ENCODE measurements at places on chromosomes 5 and 9.

DNA sequence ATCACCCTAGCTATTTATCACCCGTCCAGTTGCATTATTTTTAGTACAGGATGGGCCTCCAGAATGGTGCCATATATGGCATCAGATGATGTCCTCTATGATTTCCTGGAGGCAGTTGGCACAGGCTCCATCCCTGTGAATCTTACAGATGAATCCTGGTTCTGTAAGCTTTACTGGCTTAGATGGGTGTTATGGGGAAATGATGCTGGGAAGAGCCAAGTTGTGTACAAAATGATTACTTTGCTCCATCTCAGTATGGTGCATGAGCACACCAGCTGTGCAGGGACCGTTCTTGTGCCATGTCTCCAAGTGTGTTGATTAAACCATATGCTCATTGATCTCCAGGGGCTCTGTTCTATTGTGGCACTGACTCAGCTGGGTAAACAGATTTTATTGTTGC lies 755.7 kb downstream of the TLR4 start:
- no peak for DNase-seq

DNA sequence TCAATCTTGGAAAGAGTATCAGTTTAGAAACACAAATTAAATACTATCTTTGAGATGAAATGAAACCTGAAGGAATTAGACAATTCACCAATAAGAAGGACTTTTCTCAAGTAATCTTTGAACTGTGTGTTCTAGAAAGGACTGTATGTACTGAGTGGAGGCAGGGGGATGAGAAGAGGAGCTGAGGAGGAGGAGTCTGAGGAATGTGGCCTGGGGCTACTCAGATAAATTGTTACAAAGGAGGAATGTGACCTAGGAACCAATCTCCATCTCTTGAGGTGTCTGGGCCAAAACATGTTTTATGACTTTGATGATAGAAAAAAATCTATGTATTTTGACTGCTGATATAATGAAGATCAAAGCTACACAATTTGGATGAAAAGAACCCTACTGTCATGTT lies 124.3 kb upstream of the ANKRD55 start:
- no peak for DNase-seq

DNA sequence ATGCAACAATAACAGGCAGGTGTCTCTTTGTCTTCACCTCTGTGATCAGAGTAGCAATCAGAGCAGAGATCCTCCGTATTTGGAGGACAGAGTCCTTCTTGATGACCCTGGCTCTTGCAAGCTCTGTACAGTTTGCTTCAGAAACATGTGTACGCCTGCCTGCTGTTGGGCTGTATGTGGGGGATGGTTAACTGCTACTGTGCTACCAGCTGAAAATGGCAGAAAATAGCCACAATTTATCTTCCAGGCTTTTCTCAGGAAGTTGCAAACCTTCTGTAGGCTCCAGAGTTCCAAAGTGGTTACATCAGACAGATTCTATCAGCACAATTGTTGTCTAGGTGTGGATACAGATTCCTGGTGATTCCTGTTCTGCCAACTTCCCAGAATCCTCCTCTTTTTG lies 35.5 kb downstream of the DDX46 start:
- DNase-seq = no peak

GRCh38 chr5:39423331-39423751 lies 1.4 kb downstream of the DAB2 start:
- no peak for DNase-seq

DNA sequence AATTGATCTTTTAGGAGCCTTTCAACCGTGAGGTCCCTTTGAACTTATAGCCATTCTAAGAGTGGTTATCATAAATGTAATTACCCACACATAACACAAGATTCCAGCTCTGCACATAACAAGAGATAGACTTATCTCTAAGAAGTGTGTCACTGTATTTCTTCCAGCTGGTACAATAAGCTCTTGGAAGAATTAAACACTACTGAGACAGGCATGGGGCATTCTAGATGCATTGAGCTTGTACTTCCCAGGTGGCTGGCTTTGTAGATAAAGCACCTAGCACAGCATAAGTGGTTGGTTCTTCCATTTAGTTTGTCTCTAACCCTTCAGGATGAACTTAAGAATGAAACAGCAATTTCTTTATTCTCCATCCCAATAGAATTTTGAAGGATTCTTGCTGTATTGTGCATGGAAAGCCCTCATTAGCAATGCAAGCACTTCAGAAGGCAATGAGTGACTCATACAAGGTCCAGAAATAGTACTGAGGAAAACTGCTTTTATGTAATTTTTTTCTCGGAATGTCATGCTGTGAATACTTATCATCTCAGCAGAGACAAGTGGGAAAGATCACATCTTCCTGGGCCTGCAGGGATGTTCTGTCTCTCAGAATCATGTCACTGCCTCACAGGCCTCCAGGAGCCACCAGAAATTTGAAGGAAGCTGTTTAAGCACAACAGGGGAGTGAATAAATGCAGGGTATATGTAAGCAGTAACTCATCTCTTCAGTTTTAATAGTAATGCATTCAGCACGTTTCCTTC lies 91.1 kb upstream of the CD180 start:
- DNase-seq = no peak

DNA sequence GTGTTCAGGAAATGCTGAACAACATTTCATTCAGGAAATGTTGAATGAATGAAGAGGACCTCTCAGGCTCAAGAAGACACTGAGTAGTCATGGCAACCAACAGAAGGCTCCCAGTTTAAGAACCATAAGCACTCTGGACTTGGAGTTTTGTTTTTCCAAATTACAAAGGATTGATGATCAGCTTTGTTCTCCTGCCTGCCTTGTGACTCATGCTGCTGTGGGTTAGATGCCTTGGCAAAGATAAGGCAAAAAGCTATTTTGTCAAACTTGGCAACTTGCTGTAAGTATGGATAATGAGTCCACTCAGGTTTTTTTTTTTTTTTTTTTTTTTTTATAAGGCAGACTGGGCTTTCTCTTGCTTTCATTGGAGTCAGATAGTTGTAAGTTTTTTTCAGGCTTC lies 365.0 kb downstream of the TMEM232 start:
- no peak for DNase-seq

- DNase-seq = no peak
Measured at GRCh38 chr5:66475731-66476130, 120.5 kb upstream of the MAST4 start.

- no peak for DNase-seq
Measured at GRCh38 chr5:10778179-10778910, 17.3 kb upstream of the DAP start.

GRCh38 chr5:149126906-149127305 lies 14.4 kb upstream of the ABLIM3 start:
- DNase-seq = no peak

GRCh38 chr5:69006030-69006429 lies 87.8 kb upstream of the SLC30A5 start:
- no peak for DNase-seq

DNA sequence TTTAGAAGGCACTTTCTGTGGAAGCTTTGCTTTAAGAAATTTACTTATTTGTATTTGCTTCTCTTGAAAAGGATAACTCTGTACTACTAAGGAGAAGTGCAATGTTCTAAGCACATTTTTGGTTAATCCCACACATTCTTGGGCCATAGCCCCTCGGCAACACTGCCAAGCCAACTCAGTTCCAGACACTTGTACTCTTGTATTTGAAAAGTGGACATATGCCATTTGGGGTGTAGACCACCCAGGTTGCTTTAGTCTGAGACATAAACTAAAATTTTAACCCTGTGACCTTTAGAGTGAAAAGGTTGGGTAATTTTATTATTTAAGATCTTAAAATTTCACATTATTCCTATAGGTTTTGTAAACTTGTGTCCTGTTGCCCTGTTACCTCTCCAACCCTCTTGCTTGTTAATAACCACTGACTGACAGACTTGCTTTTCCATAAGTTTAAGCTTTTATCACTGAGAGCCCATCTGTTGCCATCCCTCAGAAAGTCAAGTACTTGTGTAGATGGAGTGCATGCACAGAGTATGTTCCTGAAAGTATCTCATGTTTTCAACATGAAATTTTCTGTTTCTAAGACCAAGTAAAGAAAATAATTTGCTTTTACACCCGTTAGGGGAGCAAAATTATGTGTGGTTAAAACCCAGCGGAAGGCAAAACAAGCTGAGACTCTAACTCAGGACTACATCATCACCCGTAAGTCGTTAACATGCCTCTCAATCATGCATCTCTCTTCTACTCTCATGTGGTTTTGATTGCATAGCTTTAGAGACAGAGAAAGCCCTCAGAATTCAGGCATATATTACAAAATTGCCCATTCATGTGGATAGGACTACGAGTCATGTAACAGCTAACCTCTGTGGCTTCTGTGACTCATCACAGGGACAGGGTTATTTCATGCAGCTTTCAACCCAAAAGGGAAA lies 117.3 kb downstream of the GDNF start:
- DNase-seq = no peak

DNA sequence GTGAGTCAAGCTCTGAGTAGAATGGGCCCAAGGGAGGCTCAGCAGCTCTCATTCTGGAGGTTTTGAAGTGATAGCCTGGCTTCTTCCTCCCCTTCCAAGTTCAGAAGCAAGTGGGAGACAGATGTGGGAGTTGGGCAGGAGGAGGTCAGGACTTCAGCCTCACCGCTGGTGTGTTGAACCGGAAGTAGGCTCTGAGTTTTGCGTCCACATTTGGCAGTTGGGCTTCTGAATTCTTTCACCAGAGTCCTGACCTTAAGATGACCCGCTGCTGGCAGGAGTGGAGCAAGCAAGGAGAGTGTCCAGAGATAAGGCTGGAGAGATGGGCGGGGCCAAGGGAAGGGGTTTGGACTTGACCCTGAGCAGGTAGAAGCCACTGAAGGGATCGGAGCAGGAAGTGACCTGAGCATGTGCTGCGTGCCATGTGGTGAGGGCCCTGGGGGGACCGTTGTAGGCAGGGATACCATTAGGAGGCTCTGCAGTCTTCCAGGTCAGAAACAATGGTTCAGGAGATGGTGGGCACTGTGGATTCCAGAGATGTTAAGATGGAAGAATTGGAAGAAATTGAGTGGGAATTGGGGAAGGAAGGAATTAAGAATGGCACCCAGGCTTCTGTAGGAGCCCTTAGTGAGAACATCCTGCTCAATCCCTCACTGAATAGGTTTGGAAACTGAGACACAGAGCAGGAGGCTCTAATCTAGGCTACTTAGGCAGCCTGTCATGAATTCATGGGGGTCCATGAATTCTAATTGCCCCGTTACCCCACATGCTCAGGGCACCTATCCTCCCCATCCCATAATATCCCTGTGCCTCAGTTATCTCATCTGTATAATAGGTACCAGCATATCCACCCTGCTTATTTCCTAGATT lies 25.9 kb downstream of the GALNT12 start:
- DNase-seq = no peak

Measured in right kidney (tissue), 9 donors.